ENCODE measurements at places on chromosomes 4 and X.

DNA sequence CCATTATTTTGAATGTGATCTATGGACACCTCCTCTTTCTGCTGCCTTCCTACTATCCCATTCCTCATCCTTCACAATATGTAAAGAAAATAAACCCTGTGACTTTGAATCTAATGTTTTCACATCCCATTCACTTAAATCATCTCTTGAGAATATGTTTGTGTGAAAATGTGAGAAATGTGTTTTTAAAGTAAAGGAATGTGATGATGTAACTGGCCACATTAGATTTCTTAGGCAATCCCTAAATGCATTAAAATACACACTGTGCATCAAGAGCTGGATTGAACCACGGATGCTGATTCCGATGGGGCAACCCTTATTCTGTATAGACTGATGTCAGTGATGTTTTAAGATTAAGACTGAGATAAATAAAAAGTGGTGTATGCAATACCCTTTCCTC lies 558.9 kb upstream of the TENM3 start:
- DNase-seq, result no peak

- DNase-seq, result no peak
Measured at GRCh38 chr4:20883677-20884076, 183.4 kb downstream of the PACRGL start.

DNA sequence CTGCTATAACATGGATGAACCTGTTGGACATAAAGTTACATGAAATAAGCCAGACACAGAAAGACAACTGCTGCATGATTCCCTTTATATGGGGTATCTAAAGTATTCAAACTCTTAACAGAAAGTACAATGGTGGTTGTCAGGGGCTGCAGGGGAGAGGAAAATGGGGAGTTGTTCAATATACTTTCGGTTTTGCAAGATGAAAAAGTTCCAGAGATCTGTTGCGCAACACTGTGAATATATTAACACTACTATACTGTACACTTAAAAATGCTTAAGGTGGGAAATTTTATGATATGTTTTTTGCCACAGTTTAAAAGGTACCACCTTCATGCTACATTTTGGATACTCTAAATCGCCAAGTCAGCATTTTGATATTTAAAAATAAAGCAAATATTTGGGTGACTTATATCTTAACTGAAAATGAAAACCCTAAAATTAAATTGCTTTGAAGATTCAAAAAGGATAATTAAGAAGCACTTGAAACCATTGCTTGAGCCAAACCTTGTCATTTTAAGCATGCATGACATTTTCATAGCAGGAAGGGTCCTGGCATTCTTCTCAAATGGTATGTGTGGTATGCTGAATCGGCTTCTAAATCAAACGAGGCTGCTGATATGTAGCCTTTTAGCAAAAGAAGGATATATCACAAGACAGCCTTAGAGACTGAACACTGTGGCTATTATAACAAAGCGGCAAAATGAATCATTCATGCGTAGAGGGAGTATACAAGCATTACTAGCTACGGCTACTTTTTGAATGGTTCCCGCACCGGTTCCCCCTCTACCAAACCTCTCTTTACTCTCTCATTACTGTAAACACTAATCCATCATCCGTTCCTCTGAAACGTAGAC lies 607.1 kb upstream of the DIPK2B start:
- DNase-seq, result peak; percentile 45

DNA sequence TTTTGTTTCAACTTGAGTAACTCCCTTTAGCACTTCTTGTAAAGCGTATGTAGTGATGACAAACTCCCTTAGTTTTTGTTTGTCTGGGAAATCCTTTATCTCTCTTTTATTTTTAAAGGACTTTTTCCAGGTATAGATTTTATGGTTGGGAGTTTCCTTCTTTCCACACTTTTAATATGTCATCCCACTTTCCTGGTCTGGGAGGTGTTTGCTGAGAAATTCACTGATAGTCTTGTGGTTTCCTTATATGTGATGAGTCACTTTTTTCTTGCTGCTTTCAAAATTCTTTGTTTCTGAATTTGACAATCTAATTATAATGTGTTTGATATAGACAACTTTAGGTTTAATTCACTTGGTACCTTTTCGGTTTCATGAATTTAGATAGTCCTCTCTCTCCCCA lies 353.9 kb downstream of the GPAT3 start:
- DNase-seq, result no peak

DNA sequence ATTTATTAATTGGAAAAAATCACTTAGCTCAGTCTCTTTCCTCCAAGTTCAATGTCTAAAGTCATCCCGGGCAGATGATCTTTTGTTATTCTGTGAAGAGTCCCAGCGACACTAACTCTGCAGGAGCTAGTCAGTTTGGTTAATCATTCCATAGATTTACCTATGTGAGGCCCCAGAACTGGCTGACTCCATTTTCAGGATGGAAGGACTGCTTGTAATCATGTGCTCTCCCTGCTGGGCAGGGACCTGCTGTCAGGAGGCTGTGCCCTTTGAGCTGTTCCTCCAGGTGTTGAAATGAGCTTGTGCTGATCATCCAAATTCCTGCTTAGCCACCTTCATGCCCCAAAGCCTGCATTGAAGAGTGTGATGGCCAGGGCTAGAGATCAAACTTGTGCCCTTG lies 169.8 kb downstream of the NHS start:
- DNase-seq, result no peak

DNA sequence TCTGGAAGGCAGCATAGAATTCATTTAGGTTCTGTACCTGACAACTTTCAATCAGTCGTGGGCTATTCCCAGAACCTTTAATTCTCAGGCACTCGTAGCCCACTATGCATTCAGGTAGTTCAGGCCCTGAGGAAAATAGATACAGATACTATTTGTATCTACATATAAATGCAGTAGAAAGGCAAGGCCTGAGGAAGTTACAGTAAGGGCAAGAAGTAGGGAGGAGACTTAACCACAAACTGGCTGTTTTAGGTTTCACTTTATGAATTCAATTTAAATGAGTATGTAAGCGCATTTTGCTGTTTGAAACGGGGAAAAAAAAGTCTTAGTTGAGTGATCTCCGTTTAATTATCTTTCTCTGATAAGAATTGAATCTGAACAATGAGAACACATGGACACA lies 529.4 kb upstream of the ATOH1 start:
- no peak for DNase-seq

DNA sequence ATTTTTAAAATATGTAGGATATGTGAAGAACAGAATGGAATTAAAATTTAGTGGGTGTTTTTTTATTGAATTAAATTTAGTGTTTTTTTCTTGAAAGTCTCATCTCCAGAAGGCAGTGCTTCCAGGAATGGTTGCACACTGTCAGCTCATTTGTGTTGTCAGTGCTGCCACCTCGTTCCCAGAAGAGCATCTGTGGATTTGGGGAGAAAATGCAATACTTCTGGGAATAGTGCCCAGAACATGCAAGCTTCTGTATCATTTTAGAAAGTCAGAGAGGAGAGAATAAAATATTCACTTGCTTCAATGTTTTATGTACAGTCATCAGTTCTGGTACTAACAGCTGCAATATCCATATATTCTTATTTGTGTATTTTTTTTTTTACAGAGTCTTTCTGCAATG lies 608.8 kb downstream of the PCDH7 start:
- DNase-seq, result no peak

GRCh38 chr4:17188547-17189400 lies 290.3 kb upstream of the LDB2 start:
- DNase-seq, result no peak

DNA sequence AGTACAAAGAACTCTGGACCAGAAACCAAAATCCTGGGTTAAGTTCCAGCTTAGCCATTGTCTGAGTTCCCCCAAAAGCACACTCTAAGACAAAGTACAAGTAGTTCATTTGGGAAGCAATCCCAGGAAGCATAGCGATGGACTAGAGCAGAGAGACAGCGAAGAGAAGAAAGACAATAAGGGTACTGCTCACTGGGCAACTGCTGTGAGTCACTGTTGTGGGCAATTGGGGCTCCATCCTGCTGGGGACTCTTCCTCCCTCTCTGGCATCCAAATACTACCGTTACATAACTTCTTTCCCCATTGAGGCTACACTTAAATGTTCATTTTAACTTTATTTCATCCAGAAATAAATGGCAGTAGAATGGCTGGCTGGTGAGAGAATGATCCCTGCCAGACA lies 14.1 kb downstream of the SRPX start:
- no peak for DNase-seq

DNA sequence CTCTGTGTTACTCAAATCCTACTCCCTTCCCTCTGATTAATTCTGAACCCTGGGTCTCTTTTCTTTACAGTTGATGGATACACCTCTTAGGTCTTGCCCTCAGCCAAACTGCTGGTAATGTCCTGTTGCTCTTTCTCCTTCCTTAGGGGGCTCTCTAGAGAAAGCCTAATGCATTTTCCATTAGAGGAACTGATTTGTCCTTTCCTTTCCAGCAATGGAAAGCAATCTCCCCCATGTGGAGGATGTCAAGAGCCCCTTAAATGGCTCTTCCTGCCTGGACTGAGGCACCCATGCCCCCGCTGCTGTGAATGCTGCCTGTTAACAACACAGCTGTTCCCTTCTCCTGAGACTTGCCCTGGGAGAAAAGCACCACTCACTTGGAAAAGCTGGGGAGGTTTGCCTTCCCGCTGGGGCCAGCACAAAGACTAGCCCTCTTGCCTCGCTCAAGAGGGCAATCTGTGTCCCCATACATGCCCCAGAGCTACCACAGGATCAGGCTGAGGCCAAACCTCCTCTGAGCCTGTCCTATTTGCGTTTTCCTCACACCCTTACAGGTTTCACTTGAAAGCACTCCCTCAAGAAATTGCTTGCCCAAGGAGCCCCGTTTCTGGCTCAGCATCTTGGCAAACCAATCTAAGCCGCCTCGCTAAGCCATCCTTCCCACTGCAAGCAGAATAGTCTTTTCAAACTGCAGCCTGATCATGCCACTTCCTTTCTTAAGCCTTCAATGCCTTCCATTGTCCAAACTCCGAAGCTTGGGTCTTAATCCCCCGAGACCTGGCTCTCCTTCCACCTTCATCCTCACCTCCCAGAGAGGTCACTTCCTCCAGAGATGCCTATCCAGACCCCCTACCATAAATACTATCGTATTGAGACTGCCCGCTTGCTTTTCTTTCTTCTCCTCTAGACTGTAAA lies 23.2 kb upstream of the SMIM20 start:
- DNase-seq, result no peak

- DNase-seq, result peak; percentile 68
Measured at GRCh38 chr4:26325191-26325590, 4.4 kb downstream of the RBPJ start.

- no peak for DNase-seq
Measured at GRCh38 chr4:61666244-61666643, 466.1 kb downstream of the ADGRL3 start.

GRCh38 chr4:114561590-114561989 lies 37.0 kb upstream of the UGT8 start:
- DNase-seq, result no peak

- no peak for DNase-seq
Measured at GRCh38 chr4:66524781-66525180, 854.5 kb upstream of the EPHA5 start.

GRCh38 chrX:115388879-115389278 lies 99.4 kb downstream of the LUZP4 start:
- no peak for DNase-seq

GRCh38 chr4:83563998-83564397 lies 28.1 kb downstream of the GPAT3 start:
- DNase-seq, result no peak

DNA sequence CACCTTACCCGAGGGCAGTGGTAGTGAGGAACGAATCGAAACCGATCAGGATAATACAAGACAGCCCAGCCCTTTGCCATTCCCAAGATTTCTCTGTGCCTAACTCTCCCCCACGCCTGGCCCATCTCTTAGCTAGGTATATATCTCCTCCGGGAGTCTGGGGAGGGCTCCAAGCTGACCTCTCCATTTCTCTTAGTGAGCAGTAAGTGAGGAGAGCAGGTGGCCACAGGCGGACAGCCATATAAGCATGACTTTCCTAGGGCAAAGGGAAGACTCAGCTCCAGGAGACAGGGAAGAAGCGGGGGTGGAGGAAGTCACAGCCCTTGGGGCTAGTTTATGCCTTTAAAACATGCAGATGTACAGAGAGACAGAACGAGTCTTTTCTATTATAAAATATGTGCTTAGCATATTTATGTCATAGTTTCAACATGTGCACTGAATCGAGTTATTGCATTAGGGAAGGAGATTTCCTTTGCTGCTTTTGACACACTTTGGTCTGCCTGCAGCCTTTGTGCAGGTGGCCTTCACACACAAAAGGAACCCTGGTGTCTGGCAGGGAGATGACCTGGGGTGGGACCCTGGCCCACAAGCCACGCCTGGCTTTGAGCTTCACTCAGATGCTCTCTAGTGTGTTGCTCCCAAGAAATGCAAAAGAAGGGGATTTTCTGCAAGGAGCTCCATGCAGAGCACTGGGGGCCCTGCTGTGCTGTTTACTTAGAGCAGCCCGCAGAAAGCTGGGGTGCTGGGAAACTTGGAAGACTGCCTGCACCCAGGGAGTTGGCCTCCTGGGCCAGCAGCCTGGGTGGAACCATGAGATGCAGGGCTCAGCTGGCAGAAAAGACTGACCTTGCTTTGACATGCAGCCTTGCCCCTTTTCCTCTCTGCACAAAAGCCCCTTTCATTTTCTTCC lies 613.3 kb downstream of the BCOR start:
- no peak for DNase-seq

DNA sequence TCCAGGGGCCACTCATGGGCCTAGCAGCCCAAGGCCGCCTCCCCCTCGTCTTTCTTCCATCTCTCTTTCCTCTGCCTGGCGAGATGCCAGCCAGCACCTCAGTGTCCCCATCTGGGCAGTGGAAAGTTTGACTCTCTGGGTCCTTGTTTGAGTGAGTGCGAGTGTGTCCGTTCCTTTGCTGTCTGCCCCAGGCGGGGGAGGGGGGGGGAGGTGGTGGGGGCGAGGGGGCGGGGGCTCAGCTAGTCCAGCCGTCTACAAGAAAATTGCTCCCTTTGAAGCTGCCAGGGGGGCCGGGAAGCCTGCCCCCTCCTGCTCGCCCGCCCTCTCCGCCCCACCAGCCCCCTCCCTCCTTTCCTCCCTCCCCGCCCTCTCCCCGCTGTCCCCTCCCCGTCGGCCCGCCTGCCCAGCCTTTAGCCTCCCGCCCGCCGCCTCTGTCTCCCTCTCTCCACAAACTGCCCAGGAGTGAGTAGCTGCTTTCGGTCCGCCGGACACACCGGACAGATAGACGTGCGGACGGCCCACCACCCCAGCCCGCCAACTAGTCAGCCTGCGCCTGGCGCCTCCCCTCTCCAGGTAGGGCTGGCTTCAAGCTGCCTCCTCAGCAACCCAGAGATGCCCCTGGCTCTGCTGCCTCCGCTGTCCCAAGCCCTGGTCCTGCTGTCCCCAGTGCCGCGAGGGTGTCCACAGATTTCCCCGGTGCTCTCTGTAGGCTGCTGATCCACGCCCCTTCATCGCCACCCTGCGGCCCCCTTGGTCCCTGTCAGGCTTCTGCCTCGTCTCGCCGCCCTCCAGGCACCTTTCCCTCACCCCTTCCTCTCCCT lies at the start of gene BGN:
TSS of gene BGN (plus strand) at position 440 of the 821 bp plus-strand sequence. CDS start 9,652 bp downstream, outside the sequence.
- DNase-seq, result peak; percentile 8

GRCh38 chr4:22637306-22637705 lies 55.4 kb upstream of the GBA3 start:
- no peak for DNase-seq

Measured in CD4-positive, alpha-beta T cell treated with Interleukin-21 for 1 hour (primary cell).